ENCODE measurements at places on chromosomes 4 and X. TPM values are rescaled to one million over a fixed set of nuclear protein-coding genes. Genes with fewer than 3 reads are reported as not detected.

DNA sequence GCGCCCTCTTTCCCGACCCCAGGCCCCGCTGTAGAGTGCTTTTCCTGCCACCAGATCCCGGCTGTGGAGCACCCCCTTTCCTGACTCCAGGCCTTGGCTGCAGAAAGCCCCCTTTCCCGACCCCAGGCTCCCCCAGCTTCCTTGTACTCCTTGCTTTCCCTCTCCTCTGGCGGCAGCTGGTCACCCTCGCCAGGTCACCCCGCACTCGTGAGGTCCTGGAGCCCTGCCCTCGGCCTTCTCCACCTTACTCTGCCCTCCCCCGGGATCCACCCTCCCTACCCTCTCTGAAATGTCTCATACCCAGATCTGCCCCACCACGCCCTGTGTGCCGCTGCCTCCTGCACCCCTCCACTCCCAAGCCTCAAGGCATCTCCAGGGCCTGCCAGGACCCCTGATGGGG lies 25.0 kb upstream of the C4orf50 start:
- no peak for DNase-seq

DNA sequence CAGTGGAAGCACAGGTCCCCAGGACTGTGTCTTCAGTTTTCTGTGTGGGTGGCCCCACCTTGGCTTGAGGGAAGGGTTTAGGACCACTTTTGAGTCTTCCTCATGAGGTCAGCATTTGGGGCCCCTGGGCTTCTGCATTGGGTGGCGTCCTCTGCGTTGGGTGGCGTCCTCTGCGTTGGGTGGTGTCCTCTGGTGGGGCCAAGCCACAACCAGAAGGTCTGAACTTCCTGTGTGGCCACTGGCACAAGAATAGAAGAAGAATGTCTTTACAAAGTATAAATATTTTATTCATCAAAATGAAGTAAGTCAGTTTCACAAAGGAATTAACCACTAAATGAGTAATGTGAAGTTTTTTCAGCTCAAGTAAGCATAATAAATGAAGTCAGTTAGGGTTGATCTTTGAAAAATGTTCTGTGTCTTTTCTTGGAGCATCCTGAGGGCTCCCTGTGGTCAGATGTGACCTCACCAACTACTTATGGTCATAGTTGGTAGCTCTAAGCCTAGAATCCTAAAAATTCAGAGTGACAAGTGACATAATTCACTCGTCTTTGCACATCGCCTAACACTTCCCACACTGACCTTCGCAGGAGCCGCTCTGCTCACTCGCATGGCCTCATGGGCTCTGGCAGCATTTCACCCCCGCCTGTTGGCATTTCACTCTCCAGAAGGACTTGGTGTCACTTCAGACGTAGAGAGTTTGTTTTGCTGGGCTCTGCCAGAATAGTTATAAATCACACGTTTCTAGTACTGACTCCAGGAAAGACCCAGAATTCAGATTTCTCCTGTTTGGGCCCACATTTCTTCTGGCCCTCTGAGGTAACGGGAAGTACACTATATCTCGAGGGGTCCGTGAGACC lies 39.0 kb upstream of the HGFAC start:
- no peak for DNase-seq

- DNase-seq: no peak
These were observed 27.4 kb downstream of the HMGN5 start for GRCh38 chrX:81174286-81174685.

DNA sequence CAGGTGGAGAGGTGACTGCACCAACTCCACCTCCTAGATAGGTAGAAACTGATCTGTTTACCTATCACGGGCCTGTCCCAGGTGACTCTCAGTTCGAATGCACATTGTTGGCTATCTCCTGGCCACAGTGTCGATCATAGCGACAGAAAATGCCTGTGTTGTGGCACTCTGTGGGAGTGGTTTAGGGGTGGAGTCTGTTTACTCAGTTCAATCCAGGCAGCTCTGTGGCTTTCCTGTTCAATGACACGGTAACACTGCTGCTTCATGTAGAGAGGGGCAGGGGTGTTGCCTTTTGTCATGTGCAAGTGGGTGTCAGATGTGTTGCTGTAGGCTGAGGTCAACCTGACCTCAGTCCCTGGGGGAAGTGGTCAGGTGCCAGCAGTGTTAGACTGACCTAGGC lies 1602.4 kb downstream of the TECRL start:
- DNase-seq: no peak

- no peak for DNase-seq
These were observed 7.4 kb downstream of the MAGEB10 start for GRCh38 chrX:27815209-27815608.

- no peak for DNase-seq
These were observed 4.5 kb upstream of the TMEM255A start for GRCh38 chrX:120315776-120316175.

GRCh38 chrX:78658845-78659744 lies at the start of gene RTL3:
TSS of gene RTL3 (minus strand) at chrX:78659328. CDS start at chrX:78658420, 908 bp downstream.
- DNase-seq: no peak

DNA sequence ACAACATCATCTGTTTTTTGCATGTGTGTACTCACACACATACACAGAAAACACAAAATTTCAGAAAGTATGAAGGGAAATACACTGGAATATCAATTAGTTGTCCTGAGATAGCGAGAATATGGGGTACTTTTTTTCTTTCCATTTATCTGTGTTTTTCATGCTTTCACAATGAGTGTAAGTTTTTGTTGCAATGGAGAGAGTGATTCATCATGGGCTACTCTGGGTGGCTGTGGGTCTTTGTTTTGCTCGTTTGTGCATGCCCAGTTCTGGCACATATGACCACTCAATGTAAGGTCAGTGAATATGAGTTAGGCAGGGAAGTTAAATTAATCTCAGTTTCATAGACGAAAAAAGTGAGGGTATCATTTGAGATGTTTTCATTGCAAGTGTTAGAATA lies 26.9 kb downstream of the XK start:
- no peak for DNase-seq

GRCh38 chrX:107551546-107551945 lies 76.8 kb upstream of the PRPS1 start:
- no peak for DNase-seq

Gene TCEAL6
- not detected for polyA plus RNA-seq

Gene TGIF2LX
- polyA plus RNA-seq: 7.4 TPM

All from SK-N-SH (cell line).